ENCODE measurements at places on chromosomes 3 and 15.

DNA sequence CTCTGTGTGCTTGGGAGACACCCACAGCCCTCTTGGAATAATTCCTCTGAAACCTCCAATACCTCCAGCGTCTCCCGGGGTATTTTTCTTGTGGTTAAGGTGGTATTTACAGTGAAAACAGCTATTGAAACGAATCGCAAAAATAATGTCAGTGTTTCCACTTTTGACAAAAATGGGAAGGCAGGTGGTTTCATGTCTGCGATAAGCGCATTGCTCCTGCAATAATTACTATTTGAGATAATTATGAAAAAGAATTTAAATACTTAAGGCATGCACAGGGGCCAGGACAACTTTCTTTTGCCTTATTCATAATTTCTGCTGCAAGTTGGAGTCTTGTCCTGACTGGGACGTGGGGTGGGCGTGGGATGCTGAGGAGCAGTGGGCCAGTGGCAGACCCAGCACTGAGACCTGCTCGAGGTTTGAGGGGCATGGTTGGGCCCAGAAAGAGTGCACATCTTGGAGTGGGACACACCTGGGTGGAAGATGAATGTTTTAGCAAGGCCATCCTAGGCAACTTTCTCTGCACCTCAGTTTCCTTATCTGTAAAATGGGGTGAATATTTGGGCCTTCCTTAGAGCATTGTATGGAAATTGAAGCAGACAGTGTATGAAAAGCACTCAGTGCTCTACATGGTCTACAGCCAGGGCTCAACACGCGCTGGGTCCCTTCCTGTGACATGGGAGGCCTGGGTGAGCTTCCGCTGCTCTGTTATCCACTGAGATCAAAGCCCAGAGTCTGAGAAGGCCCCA is 110.5 kb downstream of the FBLN2 start:
- no peak for DNase-seq

GRCh38 chr15:74653426-74654102 is 37.9 kb downstream of the CLK3 start:
- peak; percentile 67 for DNase-seq

DNA sequence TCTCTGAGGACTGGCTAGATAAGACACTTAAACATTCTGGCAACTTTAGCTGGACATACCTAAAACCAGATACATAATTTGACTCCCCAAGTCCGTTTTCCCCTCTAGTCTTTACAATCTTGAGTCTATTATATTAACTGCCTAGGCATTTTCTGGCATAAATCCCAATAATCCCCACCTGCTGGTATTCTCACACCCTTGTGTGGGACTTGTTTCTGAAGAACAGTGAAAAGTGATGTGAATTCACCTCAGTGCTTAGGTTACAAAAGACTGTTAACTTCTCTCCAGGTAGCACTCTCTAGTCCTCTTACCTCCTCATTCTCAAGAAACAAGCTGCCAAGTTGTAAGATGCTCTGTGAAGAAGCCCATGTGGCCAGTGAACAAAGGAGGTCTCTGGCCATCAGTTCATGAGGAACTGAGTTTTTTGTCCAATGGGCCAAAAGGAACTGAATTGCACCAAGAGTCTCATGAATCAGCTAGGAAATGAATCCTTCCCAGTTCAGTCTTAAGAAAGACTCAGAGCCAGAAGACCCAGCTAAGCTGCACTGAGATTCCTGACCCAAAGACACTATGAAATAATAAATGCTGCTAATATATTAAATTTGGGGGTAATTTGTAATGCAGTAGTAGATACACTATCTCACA is 4.1 kb downstream of the OSBPL11 start:
- DNase-seq = peak; percentile 30

GRCh38 chr15:89429023-89429422 is 67.4 kb downstream of the RHCG start:
- no peak for DNase-seq

- no peak for DNase-seq
Measured at GRCh38 chr3:106168962-106169750, 300.3 kb upstream of the CBLB start.

GRCh38 chr3:124688581-124689454 is 41.4 kb upstream of the UMPS start:
- peak; percentile 79 for DNase-seq

DNA sequence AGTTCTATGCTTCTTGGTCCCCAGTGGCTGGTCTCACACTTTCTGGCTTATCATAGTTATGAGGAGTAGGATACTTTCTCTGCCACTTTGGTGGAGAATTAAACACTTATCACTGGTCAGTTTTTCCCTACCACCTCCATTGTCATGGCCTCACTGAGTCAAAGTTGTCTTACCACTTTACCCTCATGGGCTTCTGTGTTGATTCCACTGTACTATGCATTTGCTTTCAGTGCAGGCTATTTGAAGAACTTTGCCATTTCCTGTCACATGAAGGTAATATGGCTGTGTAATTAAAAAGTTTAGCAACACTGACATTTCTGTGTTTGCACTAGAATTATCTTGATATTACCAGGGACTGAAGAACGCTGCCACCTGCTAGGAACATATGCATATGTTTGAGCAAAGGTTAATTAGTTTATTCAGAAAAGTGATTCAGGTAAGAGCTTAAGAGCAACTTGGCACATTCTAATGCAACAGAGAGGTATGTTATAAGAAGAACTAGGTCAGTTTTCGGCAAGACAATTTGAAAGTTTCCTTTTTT is 377.3 kb downstream of the PDCD6IP start:
- DNase-seq = no peak

DNA sequence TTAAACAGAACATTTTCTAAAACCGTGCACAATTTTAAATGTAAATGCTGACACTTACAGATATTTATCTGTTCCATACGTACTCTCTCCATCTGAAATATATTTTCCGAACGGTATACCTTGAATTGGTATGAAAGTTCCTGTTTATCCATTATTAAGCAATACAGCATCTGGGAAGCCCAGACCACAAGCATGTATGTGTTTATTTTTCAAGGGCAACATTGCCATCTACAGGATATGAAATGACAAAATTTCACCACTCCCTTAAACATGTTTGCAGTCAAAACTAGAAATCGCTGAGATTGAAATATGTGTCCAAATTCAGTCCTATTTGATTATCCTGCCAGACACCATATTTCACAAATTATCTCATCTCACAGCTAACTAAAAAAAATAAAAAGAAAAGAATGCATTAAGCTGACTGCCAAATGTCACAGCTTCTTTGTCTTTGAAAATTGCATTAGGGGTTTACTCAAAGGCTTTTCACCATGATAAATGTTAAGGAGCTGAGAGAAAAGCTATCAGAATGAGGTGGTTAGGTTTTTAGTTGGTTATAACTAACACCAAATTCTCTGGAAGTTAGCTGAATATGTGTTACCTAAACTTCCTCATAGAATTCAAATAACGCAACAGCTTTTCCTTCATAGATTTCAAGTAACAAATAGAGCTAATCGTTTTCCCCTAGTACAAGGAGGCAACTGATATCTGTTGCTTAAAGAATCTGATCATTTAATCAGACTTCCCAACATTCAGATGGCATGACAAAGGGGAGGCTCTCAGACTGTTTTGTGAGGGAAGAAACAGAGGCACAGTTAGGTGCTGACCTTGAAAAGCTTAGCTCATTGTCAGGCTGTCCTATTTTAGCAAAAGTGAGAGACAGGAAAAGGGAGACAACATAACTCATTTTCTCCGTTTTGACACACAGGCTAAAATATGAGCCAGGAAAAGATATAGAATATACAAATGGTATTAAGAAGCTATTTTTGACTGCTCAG is 533.1 kb downstream of the TBL1XR1 start:
- peak; percentile 57 for DNase-seq

- DNase-seq = peak; percentile 62
Measured at GRCh38 chr3:106825962-106826605, 551.2 kb upstream of the CCDC54 start.

GRCh38 chr3:81962396-81962795 is 201.0 kb upstream of the GBE1 start:
- DNase-seq = peak; percentile 33

- DNase-seq = peak; percentile 62
Measured at GRCh38 chr15:82810061-82810889, 847 bp downstream of the WHAMM start.

DNA sequence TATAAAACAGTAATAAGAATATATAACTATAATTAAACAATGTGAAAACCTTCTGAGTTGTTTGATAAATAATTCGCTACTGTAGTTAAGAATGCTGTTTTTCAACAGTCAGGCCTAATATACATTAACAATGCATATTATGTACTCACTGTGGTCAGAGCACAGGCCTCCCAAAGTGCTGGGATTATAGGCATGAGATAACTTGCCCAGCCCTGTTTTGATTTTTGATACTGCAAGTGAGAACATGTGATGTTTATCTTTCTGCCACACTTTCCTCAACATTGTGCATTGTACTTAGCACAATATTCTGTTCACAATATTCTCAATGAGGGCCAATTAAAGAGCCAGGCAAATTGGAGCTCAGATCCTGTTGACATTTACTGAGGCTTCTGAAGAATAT is 274.5 kb upstream of the RARB start:
- DNase-seq = no peak

Measured in ELR (cell line).